Hair follicular keratinocyte (primary cell): ENCODE measurements at places on chromosomes 12 and 14. TPM values are rescaled to one million over a fixed set of nuclear protein-coding genes. Genes with fewer than 3 reads are reported as not detected.

The PMEL gene
- total RNA-seq = 1.8 and 3.4 TPM in 2 replicates

The KRT3 gene
- total RNA-seq = not detected in 2 replicates

The GLT8D2 gene
- total RNA-seq = 10.7 and 15.4 TPM in 2 replicates

The FIGNL2 gene
- total RNA-seq = not detected in 2 replicates

The TMEM30B gene
- total RNA-seq = 13.0 and 14.8 TPM in 2 replicates

The TCL1B gene
- total RNA-seq = not detected in 2 replicates

The SYT1 gene
- total RNA-seq = 1.9 and 4.1 TPM in 2 replicates

The ESPL1 gene
- 7.3 and 15.2 TPM in 2 replicates for total RNA-seq

The PLXNC1 gene
- total RNA-seq = under 0.01 and 0.53 TPM in 2 replicates

The GALC gene
- total RNA-seq = 10.6 and 17.9 TPM in 2 replicates
